ENCODE measurements at places on chromosomes 16 and 17. TPM values are rescaled to one million over a fixed set of nuclear protein-coding genes. Genes with fewer than 3 reads are reported as not detected.

DNA sequence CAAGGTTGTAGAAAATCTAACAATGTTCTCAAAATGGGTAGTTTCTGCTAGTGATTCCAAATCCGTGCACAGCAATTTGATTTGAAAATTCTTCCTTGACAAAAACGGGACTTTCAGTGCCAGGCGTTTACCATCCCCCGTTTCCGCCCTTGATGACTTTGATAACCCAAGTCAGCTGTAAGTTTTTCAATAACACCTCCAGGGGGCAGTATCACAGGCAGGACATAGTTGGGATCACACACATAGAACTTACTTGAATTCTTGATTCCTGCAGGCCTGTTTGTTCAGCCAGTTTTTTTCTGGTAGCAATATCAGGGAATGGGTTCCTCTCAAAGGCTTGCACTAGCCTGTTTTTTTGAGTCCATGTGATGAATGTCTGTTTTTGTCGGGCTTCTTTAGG lies 5.6 kb downstream of the DUXB start:
- peak; percentile 7 for DNase-seq

ZNF689 gene
- 11.7 TPM for total RNA-seq

ARL5C gene
- total RNA-seq, result not detected

GRCh38 chr16:67530013-67530939 lies 1.6 kb downstream of the RIPOR1 start:
- peak; percentile 57 for DNase-seq

SSTR5 gene
- total RNA-seq, result not detected

- DNase-seq, result peak; percentile 75
Observed at GRCh38 chr17:6666077-6666521, 14.5 kb downstream of the C17orf100 start.

DNA sequence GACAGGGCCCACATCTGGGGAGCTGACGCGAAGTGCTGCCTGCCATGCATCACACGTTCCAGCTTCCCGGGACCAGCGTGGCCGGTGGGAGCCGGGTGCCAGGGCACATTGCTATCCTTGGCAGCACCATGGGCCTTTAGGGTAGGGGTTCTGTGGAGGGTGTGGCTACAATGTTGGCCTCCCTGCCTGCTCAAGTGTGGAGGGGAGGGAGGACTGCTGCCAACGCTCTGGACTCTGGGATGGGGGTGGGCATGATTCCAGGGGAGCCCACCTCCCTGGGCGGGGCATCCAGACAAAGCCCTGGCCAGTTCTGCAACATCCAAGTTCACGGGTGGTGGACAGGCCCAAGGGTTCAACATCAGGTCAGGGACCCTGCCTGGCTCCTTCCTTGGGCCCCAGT lies 13.9 kb downstream of the GRB7 start:
- DNase-seq, result no peak

GRCh38 chr17:3012926-3013581 lies 50.4 kb downstream of the OR1D5 start:
- peak; percentile 64 for DNase-seq

SPEM1 gene
- total RNA-seq, result not detected

- DNase-seq, result no peak
Observed at GRCh38 chr16:65015599-65015998, 106.3 kb downstream of the CDH11 start.

- no peak for DNase-seq
Observed at GRCh38 chr17:30805944-30806456, 18.5 kb downstream of the CRLF3 start.

DNA sequence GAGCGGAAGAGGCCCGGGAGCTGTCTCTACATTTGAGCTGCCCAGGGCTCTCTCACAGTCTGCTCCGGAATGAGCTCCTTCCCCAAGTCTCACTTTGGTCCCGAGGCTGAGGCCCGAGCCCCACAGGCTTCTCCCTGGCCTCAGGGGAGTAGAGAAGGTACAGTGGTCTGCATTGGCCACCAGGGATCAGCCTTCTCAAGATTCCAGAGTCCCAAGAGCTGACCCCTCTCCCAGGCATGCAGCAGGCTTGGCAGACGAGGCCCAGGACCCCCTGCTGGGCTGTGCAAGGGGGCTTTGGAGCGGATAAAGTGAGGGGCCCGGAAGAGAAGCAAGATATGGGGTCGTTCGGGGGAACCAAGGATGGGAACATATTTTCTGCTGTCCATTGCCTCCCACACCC lies 3.1 kb downstream of the PRSS27 start:
- no peak for DNase-seq

DNA sequence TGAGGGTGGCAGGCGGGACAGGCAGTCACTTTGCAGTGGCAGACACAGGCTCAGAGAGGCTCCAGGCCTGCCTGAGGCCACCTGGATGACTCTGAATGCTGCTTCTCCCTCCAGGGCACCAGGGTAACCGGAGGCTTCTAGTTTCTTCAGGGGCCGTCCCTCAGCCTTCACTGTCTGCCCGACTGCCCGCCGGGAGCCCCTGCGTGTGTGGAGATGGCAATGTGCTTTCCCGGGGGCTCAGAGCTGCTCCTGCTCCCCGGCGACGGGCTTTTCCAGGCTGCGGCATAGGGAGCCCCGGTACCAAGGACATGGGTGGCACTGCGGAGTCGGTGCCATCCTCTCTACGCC lies 51.5 kb downstream of the CBFA2T3 start:
- DNase-seq, result no peak

- DNase-seq, result no peak
Observed at GRCh38 chr16:73010150-73010676, 37.7 kb downstream of the ZFHX3 start.

- DNase-seq, result no peak
Observed at GRCh38 chr16:88405216-88406060, 22.7 kb downstream of the ZNF469 start.

DHX58 gene
- total RNA-seq, result 10.0 TPM

PLCG2 gene
- 3.9 TPM for total RNA-seq

CDRT15L2 gene
- total RNA-seq, result not detected

DHX40 gene
- 67.1 TPM for total RNA-seq

Data from A172 (cell line).